ENCODE measurements at places on chromosomes 3 and 15. TPM values are rescaled to one million over a fixed set of nuclear protein-coding genes. Genes with fewer than 3 reads are reported as not detected.

DUOXA1 gene
- total RNA-seq = not detected

DNAJA4 gene
- total RNA-seq = 35.8 TPM

ITIH4 gene
- total RNA-seq = 24.9 TPM

SLC15A2 gene
- 4.8 TPM for total RNA-seq

GRCh38 chr3:30269751-30270445 lies 336.5 kb upstream of the TGFBR2 start:
- H3K4me3 ChIP-seq = no peak overlapping the region
- H3K27ac ChIP-seq = no peak overlapping the region
- no peaks in the 10 kb centered on the region for H3K27me3 ChIP-seq
- H3K4me1 ChIP-seq = no peaks in the 10 kb centered on the region
- peaks cover 5% of the 10 kb centered on the region for H3K36me3 ChIP-seq
- no peak for DNase-seq

DNA sequence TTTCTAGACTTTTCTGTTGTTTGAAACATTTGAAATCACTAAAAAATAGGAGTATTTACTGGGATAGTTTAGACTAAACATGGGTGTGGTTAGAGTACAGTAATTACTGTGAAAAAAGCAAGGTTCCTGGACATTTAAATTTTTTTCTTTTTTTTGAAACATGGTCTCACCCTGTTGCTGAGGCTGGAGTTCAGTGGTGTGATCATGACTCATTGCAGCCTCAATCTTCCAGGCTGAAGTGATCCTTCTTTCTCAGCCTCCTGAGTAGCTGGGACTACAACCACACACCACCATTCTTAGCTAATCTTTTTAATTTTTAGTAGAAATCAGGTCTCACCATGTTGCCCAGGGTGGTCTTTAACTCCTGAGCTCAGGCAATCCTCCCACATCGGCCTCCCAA lies 20.4 kb upstream of the CELF6 start:
- peaks cover 6% of the 10 kb centered on the region for H3K36me3 ChIP-seq
- no peak for DNase-seq
- no peaks in the 10 kb centered on the region for H3K4me1 ChIP-seq
- H3K27ac ChIP-seq = no peak overlapping the region
- no peak overlapping the region for H3K4me3 ChIP-seq

DNA sequence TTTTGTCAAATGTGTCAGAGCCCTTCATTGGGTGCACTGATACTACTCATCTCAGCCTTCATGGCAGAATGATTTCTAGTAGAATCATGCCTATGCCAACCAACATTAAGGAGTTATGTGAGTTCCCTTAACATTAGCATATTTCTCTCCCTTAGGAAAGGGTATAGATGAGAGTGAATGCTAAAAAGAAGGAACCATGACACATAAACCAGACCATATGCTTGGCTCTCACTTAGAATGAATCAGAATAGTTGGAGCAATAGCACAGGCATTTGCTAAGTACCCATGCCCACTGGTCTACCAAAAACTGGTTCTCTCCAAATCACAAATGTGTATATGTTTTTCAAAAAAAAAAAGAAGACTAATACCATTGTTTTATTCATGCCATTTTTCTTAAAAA lies 51.1 kb downstream of the STRIT1 start:
- no peaks in the 10 kb centered on the region for H3K27me3 ChIP-seq
- H3K27ac ChIP-seq = no peak overlapping the region
- no peaks in the 10 kb centered on the region for H3K4me1 ChIP-seq
- no peak overlapping the region for H3K4me3 ChIP-seq
- DNase-seq = no peak

DNA sequence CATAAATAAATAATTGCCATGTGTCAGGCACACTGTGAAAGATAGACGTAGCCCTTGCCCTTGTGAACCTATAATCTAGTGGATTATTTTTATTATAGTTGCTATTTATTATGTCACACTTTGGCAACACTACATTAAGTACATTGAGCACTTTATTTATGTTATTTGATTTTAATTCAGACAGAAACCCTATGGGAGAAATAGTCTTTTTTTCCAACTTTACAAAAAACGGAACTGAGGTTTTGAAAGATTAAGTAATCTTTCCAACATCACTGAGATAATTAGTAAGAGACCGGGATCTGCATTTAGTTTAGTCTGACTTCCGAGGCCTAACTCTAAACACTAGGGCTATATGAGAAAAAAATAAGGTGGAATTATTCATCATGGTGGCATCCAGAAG lies 2.8 kb upstream of the FILIP1L start:
- H3K4me3 ChIP-seq = no peak overlapping the region
- no peaks in the 10 kb centered on the region for H3K27me3 ChIP-seq
- DNase-seq = no peak
- H3K36me3 ChIP-seq = peaks cover 6% of the 10 kb centered on the region
- no peak overlapping the region for H3K27ac ChIP-seq
- no peaks in the 10 kb centered on the region for H3K4me1 ChIP-seq

- no peak overlapping the region for H3K27ac ChIP-seq
- H3K27me3 ChIP-seq = no peaks in the 10 kb centered on the region
- no peaks in the 10 kb centered on the region for H3K36me3 ChIP-seq
- DNase-seq = no peak
Measured at GRCh38 chr15:26630857-26631256, 142.0 kb downstream of the GABRB3 start.
